Cortex of kidney (tissue), 1 donor: ENCODE measurements at places on chromosomes 2 and 18.

GRCh38 chr2:235357881-235358280 is 136.0 kb upstream of the AGAP1 start:
- no peak for DNase-seq

GRCh38 chr2:173667415-173667814 is 297.8 kb downstream of the SP3 start:
- no peak for DNase-seq

- no peak for DNase-seq
Measured at GRCh38 chr2:45780541-45781463, 129.3 kb downstream of the PRKCE start.

DNA sequence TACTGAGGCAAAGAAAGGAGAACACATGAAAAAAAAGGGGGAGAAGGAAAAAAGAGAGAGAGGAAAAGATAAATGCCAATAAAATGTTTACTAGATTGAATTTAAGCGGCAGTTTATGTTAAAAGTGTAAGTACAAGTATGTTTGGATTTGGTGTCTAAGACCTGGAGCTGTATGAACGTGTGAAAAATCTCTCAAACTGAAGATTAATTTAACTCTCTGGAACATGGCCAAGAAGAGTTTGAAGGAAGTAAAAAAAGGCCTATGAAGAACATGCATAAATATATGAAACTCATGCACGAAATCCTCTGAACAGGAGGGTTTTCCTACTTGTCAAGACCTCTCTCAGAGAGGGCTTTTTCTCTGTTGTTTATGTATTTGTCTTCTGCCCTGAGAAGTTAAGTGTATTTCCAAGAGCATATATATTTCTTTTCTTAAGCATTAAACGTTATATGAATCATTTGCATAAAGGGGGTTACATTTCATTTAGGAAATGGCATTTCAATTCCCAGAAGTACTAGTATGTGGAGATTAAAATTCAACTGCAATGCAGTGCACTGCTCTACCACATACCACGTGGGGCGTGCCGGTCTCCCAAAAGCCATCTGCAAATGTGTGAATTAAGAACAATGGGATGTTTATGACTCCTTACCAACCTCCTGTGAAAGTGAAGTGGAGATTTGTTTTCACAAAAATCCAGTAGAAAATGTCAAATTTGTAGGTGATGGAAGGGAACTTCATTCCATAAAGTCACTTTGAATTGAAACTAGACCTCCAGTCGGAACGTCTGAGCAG is 281.1 kb upstream of the TRIB2 start:
- DNase-seq: no peak

GRCh38 chr18:2471523-2471922 is 99.8 kb downstream of the METTL4 start:
- DNase-seq: no peak

DNA sequence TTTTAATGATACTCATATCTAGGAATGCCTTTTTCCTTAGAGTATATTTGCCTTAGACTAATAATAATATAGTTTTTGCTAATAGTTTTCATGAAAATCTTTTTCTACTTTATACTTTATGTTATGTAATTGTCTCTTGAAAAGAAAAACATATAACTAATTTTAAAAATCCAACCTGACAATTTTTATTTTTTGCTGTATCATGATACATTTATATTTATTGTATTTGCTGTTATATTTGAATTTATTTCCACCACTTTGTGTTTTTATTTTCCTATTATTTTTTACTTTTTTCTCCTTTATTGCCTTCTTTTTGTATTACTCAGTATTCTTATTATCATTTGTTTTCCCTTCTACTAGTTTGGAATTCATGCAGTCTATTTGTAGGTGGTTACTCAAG is 85.4 kb downstream of the MBD5 start:
- no peak for DNase-seq

- no peak for DNase-seq
Measured at GRCh38 chr2:48414980-48415835, 114.7 kb upstream of the STON1 start.

- no peak for DNase-seq
Measured at GRCh38 chr2:218406949-218407618, 7.4 kb downstream of the CTDSP1 start.

DNA sequence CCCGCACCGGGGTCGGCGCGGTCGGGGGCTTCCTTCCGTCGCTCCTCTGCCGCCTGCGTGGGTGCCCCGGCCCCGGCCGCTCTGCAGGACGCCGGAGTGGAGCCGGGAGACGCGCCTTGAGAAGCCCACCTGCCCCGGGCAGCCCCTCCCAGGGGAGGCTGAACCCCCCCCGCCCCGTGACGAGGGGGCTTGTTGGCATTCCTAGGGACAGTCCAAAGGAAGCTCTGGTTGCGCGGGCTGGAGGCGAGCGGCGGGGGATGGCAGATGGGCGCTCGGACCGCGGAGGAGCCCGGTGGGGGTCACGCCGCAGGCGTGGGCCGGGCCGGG is 133.5 kb upstream of the MGAT5 start:
- no peak for DNase-seq

DNA sequence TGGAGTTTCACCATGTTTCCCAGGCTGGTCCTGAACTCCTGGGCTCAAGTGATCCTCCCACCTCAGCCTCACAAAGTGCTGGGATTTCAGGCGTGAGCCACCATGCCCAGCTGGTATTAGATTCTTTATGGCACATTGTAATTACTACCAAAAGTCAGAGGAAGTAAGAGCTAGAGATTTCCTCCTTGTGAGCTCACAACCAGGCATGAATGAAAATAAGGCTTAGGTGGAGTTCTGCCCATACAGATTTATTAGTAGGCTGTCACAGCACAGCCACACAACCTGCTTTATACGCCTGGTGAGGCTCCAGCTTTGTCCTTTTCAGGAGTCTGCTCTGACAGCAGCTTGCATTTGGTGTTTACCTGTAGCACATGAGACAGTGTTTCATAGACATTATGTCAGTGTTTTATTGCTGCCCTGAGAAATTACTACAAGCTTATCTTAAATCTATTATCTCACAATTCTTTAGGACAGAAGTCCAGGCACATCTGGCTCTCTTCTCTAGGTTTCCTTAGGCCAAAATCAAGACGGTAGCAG is 156.6 kb downstream of the TANC1 start:
- no peak for DNase-seq

DNA sequence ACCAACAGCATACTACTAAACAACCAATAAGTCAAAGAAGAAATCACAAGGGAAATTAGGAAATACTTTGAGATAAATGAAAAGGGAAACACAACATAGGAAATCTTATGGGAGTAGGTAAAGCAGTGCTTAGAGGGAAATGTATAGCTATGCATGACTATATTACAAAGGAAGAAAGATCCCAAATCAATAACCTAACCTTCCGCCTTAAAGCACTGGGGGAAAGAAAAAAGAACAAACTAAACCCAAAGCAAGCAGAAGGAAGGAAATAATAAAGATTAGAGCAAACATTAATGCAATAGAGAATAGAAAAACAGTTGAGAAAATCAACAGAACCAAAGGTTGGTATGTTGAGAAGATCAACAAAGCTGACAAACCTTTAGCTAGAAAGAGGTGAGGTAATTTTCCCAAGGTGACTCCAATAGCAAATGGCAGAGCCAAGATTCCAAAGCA is 49.9 kb downstream of the DDX1 start:
- no peak for DNase-seq

- no peak for DNase-seq
Measured at GRCh38 chr18:27619906-27620305, 434.8 kb upstream of the CHST9 start.

DNA sequence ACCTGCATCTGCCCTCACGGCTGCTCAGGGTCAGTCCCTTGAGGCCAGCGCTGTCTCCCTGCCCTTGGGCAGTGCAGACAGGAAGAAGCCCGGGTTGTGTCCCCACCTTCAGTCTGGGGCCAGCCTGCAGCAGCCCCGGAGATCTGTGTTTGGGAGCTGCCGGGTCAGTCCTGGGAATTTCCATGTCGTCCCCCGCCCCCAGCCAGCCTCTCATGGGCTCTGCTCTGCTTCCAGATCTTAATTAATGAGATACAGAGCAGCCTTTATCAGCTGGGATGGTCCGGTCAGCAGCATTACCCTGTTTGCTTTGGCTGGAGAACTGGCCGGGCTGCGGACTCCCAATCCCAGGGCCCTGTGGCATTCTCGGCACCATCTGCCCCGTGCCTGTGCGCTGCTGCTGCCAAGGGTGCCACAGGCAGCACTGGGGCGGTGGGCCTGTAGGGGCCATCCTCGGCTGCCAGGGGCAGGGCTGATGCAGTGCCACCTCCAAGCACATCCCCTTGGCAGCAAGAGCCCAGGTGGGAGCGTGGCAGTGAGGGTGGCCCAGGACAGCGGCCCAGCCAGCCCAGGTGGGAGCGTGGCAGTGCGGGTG is 2.4 kb downstream of the BOK start:
- DNase-seq: no peak
